Adrenal gland (tissue), 19 donors: ENCODE measurements at places on chromosomes 1 and 21. TPM values are rescaled to one million over a fixed set of nuclear protein-coding genes. Genes with fewer than 3 reads are reported as not detected.
A peak's percentile ranks its signal among the peaks of the same experiment; 100 is the strongest.

VAV3 gene
- total RNA-seq = 6.9 TPM

DNA sequence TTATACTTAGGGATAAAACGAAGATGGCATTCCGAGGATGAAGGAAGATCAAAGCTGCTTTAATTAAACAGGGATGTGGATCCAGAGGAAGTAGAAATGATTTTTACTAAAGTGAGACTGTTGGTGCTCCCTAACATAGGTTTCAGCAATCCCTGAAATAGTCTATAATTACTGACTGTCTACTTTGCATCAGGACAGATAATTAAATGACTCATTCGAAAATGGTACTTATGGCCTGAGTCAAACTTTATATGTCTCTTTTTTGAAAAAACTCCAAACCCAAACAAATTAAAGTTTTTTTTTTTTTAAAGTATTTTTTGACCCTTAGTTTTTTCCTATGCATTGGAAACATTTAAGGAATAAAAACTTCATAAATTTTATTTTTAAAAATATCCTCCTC lies 90.3 kb downstream of the LYST start:
- H3K27ac ChIP-seq = no peak overlapping the region
- no peak overlapping the region for H3K4me3 ChIP-seq
- H3K4me1 ChIP-seq = no peaks in the 10 kb centered on the region
- no peak for DNase-seq
- no peaks in the 10 kb centered on the region for H3K36me3 ChIP-seq
- no peaks in the 10 kb centered on the region for H3K27me3 ChIP-seq

DNA sequence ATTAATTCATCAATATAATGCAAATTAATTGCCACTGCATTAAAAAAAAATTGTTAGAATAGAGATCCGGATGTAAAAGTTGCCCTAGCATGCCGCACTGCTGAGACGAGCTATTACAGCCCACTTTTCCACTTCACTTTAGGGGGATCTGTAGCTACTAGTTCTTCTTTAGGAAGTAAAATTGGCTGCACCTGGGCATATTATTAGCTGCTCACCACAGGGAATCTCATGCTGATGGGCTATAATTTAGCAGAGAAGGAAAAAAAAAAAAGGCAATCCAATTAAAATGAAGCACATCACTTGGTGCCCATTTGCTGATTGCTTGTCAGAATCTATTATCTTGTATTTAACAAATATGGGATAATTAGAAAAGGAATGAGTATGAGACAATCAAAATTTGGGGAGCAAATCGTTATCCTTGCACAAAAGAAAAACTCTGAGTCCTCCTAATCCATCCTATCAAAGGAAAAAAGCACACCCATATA lies 233.4 kb downstream of the DSCAM start:
- H3K4me3 ChIP-seq = no peak overlapping the region
- no peaks in the 10 kb centered on the region for H3K36me3 ChIP-seq
- H3K4me1 ChIP-seq = no peaks in the 10 kb centered on the region
- no peaks in the 10 kb centered on the region for H3K27me3 ChIP-seq

- no peak overlapping the region for H3K27ac ChIP-seq
- H3K4me1 ChIP-seq = peaks cover 9% of the 10 kb centered on the region
- no peaks in the 10 kb centered on the region for H3K27me3 ChIP-seq
These were observed 2.2 kb upstream of the HENMT1 start for GRCh38 chr1:108663074-108663473.

GJA9 gene
- not detected for total RNA-seq

ZBTB17 gene
- 32.0 TPM for total RNA-seq

DNA sequence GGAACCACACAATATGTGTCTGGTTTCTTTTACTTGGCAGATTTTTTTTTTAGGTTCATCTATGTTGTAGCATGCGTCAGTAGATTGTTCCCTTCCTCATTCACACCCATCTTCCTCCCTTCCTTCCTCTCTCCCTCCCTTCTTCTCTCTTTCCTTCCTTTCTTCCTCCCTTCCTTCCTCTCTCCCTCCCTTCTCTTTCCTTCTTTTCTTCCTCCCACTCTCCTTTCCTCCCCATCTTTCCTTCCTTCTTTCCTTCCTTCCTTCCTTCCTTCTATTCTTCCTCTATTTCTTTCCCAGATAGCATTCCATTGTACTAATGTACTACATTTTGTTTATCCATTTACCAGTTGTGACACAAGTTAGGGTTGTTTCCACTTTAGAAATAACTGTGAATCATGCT lies 218.0 kb downstream of the RGS7 start:
- no peak for DNase-seq
- no peak overlapping the region for H3K27ac ChIP-seq
- no peaks in the 10 kb centered on the region for H3K36me3 ChIP-seq
- no peaks in the 10 kb centered on the region for H3K27me3 ChIP-seq

DNA sequence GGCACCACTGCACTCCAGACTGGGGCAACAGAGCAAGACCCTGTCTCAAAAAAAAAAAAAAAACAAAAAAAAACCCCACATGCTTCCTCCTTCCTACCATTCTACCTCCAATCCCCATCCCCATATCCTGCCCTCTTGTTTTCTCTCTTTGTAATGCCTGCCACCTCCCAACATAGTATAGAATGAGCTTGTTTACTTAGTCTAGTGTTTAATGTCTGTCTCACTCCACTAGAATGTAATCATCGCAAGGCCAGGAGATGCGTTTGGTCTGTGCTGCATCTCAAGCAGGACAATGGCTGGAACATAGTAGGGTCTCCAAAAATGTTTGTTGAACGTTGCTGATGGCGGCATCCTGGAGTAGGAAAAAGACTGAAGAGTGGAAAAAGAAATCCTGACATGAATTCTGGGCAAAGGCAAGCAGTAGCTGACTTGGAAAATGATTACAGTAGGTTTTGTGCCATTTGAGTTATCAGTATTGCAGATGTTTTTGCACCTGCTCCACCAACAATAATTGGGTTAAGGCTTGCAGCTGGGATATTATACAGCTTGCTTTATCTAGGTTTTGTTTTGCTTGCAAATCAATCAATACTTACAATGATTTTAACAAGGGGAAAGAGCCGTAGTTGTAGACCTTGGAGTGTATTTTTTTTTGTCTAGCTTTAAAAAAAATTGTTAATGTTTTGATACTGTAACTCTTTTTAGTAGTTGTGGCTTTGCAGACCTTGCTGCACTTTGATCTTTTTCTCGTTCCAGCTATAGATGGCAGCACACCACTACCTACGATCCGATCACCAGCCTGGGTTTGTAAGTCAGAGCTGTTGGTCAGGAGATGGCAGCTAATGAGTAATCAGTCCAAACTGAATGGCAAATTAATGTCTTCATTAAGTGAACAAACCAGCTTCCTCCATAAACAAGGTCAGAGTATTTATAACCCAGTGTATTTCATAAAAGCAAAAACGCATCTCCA lies 62.4 kb downstream of the BACH1 start:
- no peak for DNase-seq
- no peaks in the 10 kb centered on the region for H3K36me3 ChIP-seq
- no peak overlapping the region for H3K4me3 ChIP-seq
- no peak overlapping the region for H3K27ac ChIP-seq

DNA sequence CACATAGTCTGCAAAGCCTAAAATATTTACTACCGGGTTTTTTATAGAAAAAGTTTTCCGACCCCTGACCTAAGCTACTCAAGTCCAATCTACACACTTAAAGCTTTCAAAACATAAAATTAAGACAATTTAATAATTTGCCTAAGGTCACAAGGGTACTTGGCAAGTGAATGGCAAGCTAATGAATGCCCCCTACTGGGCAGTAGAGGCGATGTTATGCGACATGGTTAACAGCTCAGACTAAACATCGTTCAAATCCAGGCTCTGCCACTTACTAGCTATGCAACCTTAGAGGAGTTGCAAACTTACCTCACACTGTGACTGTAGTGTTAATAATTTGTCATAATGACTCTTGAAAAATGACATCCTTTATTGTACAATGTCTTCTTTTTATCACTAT lies 317.2 kb upstream of the NFIA start:
- H3K36me3 ChIP-seq = no peaks in the 10 kb centered on the region
- H3K4me1 ChIP-seq = no peaks in the 10 kb centered on the region
- H3K27ac ChIP-seq = no peak overlapping the region
- peak; percentile 26 for DNase-seq
- no peaks in the 10 kb centered on the region for H3K27me3 ChIP-seq

DNA sequence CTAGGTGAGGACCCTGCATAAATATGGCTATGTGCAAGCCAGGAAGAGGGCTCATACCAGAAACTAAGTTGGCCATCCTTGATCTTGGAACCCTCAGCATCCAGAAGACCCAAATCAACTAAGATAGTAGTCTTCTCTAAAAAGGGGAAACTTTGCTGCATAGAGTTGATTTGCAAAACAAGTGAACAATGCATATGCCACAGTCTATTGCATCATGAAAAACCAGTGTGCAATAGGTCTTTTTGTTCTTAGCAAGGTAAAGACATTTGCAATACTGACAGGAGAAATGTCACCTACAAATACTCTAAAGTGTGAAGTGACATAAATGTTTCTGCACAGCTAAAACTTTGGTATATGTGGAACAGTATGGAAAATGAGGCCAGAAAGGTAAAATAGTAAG lies 2.0 kb upstream of the IFI16 start:
- H3K27ac ChIP-seq = no peak overlapping the region
- H3K27me3 ChIP-seq = no peaks in the 10 kb centered on the region
- H3K4me3 ChIP-seq = no peak overlapping the region
- no peaks in the 10 kb centered on the region for H3K36me3 ChIP-seq
- H3K4me1 ChIP-seq = no peaks in the 10 kb centered on the region
- no peak for DNase-seq

PRR9 gene
- not detected for total RNA-seq
